ENCODE measurements at places on chromosomes 12 and 14.
A peak's percentile ranks its signal among the peaks of the same experiment; 100 is the strongest.

DNA sequence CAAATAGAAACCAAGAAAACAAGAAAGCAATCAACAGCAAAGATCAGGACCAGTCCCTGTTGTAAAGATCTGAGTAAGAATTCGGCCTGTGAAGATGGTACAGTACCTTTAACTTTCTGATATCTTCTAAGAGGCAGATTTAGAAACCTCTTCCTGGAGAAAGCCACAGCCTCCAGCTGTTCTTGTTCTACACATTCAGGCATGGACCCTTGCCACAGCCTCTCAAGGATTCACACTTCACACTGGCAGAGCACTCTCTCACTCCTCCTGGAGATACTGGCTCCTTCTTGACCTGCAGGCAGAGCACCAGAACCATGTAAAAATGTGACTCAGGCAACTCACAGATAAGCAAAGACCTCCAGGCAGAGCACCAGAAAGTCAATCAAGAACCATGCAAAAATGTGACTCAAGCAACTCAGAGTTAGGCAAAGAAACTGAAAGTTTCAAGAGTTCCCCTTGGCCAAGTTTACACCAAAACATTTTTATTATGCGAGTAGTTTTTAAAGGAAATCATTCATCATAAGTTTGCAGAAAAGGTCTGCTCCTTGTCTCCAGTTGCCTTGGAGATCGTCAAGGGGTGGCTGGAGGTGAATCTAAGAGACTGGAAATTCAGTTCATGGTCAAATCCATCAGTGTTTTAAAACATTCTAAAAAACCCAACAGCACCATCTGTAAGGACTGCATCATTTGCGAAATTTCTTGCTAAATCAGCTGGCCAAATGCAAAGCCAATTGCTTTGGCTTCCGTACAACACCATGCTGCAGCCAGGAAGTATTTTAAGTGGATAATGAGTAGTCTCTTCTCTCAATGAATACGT, 119.3 kb upstream of the MDM1 start:
- DNase-seq = no peak

DNA sequence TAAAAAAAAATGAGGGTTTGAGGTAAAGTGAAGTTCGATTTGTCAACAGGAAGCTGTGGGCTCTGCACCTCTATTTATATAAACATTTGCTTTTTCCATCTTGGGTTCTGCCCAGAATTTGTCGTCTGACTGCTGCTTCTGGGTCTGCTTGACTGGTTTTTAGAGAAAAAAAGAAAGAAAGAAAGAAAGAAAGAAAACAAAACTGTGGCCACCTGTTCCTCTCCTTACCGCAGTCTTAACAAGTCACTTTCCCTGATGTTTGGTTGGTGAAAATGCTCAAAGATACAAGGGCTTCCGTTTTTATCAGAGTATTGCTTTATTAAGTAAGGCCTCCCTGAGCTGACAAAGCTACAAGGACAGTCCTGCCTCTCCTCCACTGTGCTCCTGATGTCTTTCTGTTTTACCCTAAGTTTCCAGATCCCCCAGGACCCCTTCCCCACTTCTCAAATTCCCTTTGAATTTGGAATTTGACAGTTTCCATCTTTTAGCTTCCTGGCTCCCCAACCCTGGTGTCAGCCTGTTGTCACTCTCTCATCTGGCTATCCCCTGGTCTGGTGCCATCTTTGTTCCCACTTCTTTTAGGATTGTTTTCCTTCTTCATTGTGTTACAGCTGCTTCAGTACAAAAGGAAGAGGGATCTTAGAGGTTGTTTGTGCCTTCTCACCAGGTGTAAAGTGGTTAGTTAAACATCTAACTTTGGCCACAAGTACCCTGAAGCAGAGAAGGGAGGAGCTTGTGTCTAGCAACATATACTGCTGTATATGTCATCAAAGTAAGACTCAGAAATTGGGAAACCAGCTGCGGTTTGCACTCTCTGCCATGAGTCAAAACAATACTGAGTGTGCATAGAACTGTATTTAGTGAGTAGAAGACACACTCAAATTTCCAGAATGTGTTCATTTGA, 18.0 kb downstream of the MFAP5 start:
- DNase-seq = peak; percentile 11

DNA sequence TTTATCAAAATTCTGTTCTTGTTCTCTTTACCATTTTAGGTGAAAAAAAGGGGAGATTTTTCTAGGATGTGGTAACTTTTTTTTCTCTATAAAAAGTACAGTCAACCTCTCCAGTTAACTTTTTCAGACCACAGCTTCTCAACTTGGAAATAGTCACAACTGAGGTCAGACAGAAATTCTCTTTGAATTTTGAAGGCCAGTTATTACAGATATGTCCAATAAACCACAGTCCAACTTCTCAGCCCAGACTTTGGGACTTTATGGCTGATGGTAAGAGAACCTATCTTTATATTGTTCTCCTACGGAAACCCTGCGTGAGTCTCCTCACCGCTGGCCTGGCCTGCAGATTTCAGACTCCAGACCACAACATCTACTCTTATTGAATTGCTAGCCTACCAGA, 176.7 kb downstream of the DACT1 start:
- no peak for DNase-seq

GRCh38 chr12:52198454-52199215, 6.8 kb upstream of the KRT80 start:
- peak; percentile 18 for DNase-seq

GRCh38 chr14:29836395-29836794, 91.3 kb downstream of the PRKD1 start:
- DNase-seq = no peak

DNA sequence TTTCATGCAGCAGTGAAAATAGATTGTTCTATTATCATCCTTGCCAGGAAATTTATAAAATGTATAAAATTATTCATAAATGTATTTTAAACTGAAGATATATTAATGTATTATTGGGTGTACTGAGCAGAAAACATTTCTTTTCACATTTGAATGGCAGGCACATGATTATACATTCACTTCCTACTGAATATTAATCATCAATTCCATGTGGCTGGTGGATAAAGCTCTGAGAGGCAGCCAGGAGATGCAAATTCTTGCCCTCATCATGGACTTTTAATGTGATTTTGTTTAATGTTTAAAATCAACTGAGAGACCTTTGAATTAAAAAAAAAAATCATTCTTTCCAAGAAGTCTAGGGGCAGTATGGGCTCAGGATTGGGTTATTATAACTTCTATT, 40.8 kb downstream of the ANO6 start:
- no peak for DNase-seq

All from CD4-positive, alpha-beta T cell treated with Interferon gamma for 1 hour (primary cell).